ENCODE measurements at places on chromosomes 12 and 14.

DNA sequence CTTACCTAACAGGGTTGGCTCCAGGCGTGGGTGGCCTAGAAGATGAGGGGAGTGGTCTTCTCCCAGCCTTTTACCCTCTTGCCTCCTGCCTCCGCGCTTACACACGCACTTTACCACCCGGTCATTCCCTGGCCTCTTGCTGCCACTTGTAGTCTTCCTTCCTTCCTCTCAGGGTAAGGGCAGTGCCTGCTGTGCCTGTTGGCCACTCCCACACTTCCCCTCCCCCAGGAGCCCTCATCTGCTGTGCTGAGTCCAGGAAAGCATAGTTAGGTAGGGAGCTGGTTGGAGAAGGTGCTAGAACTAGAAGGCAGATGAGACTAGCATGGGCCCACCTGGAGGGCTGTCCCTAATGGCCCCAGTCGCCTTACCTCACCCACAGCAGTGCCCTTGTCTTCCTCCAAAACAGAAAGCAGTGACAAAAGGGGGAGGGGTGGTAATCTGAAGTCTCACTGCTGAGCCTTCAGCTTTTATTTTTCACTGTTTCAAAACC, 54.3 kb upstream of the SRSF5 start:
- peak; percentile 43 for DNase-seq

GRCh38 chr12:79057540-79057939, 193.0 kb downstream of the SYT1 start:
- DNase-seq, result no peak

DNA sequence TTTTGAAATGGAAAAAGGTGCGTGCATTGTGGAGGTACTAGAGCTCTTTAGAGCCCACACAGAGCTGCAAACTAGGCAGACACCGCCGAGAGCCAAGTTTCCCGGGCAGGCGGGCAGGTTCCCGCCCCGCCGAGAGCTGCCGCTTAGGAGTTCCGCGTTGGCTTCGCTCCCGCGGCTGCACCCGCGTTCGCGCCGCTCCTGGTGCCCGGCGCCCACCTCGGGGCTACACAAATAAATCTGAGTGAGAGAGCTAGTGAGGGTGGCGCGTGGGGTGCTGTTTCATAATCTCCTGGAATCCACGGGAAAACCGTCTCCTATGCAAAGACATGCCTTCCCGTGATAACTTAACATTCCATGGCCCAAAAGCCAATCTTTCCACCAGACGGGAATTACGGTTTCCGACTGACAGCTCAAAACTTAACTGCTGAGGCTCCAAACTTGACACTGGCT, 645 bp downstream of the KITLG start:
- DNase-seq, result peak; percentile 49

DNA sequence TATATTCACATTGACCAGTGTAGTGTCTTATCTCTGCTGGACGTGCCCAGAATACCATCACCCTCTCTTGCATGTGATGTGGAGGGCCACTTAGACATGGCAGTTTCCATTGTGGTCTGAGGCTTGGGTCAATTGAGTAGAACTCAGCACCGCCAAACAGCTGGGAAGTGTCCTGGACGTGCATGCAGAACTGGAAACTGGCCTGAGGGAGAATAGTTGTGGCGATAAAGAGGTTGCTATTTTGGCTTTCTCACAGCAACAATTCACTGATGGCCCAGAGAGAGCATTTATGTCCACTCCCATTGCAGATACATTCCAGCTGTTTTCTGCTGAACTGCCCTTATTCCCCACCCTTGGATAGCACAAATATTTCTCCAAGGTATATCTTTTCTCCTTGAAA, 210.1 kb upstream of the DAAM1 start:
- DNase-seq, result no peak

- DNase-seq, result no peak
Observed at GRCh38 chr12:89950421-89950820, 241.8 kb upstream of the ATP2B1 start.

DNA sequence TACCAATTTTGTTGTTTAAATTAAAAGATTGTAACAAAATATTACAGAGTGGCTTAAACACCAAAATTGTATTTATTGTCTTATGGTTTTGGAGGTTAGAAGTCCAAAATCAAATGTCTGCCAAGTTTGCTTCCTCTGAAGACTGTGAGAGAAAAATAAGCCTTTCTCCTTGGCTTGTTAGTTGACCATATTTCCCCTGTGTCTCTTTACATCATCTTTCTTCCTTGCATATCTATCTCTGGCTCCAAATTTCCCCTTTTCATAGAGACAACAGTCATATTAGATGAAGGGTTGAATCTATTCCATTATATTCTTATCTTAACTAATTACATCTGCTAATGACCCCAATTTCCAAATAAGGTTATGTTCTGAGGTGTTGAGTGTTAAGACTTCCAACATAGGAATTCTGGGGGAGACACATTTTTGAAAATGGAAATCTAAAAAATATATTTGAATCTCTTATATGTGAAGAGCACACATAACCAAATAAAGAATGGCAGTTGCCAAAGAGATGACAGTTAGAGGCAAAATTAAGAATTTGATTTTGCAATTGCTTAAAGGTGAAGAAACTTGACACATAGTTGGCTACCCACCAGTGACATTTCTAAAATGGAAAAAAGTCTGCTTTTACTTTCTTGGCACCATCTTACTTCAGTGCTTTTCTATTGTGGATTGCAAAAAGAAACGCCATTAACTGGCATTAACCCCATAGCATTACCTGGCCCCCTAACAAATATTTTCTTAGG, 407.2 kb downstream of the FSCB start:
- no peak for DNase-seq

DNA sequence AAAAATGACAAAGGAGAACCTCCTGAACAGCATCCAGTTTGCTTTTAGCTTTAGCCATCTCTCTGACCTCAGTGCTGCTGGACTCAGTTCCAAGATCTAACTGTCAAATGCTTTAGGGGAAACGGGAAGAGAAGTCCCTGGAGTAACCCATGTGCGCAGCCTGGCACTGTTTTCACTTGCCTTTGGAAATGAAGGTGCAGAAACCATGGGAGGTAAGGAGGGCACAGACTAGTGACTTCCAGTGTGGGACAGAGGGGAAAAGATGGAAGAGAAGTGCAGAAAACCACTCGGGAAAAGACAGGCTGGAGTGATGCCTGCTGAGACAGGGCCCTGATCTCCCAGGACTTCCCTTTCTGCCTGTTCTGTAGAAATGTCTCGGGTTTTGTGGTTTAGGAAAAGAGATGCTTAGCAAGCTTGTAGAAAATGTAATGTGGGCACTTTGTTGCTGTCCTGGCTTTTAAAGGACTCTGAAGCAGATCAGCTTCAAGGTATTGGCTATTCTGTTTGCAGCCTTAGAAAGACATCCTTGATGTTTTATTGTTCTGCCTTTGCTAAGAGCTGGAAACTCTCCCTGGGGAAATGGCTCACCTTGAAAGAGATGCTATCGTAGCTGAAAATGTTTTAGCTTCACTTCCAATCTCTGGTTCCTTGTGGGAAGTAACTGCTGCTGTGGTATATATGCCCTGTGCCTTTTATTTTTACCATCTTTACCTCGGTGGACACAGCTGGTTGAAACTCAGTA, 124.6 kb upstream of the HIF1A start:
- no peak for DNase-seq

DNA sequence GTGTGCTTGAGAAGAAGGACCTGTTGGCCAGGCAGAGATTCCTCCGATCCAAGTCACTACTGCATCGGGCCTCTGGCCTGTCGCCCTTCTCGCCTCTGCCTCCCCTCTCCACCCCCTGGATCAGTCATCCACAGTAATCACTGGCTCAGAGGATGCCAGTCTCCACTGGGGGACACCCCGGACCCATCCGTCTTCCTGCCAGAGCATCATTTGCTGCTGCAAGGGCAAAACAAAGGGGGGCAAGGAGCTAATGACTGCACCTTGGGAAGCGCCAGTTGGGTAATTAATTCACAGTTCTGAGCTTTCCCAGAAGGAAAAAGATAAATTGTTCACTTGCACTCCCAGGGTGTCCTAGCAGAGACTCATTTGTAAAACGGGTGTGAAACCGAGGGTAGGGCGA, 215.4 kb downstream of the GLT1D1 start:
- no peak for DNase-seq

DNA sequence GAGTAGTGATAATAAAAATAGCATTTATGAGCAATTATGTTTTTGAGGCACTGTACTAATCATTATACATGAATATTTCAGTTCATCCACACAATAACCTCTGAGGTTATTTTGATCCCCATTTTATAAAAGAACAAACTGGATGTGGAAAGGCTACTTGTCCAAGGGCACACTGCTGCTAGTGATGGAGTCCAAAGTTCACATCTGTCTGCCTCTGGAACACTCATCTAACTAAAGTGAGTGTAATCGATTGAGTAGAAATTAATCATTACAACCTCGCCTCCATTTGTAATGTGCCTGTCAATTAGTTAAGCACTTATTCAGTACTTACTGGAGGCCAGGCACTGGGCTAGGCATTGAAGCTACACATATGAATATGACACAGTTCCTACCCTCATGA, 55.4 kb downstream of the TMEM260 start:
- DNase-seq, result no peak

- DNase-seq, result no peak
Observed at GRCh38 chr14:78075555-78076277, 94.5 kb upstream of the NRXN3 start.

- DNase-seq, result no peak
Observed at GRCh38 chr12:132954471-132955048, 1.5 kb downstream of the ZNF605 start.

GRCh38 chr12:34016361-34016760, 5.9 kb upstream of the ALG10 start:
- no peak for DNase-seq

GRCh38 chr12:67042697-67043131, 226.4 kb upstream of the CAND1 start:
- DNase-seq, result peak; percentile 41

DNA sequence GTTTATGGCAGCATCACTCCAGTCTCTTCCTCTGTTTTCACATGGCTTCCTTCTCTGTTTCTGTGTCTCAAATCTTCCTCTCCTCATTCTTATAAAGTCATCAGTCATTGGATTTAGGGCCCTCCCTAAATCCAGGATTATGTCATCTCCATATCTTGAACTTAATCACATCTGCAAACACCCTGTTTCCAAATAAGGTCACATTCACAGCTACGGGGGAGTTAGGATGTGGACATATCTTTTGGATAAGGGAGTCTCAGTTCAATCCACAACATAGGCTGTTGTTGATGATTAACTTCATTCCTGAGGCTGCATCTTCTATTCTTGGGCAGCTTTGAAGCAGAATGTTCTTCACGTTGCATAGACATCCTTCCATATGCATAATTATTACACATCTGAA, 40.3 kb upstream of the NTF3 start:
- no peak for DNase-seq

GRCh38 chr14:85074955-85075354, 455.0 kb upstream of the FLRT2 start:
- no peak for DNase-seq

DNA sequence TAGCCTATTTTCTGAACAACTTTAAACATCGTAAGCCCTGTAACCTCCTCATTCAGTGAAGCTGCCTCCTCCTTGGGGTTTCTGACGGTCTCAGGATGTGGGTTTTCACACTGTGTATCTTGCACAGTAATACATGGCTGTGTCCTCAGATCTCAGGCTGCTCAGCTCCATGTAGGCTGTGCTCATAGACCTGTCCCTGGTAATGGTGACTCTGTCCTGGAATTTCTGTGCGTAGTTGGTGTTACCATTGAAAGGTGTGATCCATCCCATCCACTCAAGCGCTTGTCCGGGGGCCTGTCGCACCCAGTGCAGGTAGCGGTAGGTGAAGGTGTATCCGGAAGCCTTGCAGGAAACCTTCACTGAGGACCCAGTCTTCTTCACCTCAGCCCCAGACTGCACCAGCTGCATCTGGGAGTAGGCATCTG, 980.5 kb downstream of the TMEM121 start:
- no peak for DNase-seq

- peak; percentile 43 for DNase-seq
Observed at GRCh38 chr14:74302152-74302628, 544 bp downstream of the ABCD4 start.

- DNase-seq, result no peak
Observed at GRCh38 chr14:30211326-30211725, 283.7 kb upstream of the PRKD1 start.

DNA sequence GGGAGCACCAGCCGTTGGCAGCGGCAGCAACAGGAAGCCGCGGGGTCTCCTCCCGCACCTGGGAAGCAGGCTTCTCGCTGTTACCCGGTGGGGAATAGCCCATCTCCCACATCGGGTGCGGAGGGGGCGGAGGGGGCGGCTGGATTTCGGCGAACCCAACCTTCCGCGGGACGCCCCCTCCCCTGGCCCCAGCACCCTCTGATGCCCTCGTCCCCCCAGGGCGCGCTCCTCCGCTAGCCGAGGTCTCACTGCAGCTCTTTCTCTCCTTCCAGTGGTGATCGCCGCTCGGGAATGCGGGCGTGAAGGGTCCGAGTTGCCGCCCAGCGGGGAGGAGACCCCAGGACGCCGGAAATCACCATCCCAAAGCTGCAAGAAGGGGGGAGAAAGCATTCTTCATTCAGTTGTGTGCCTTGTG, 303 bp downstream of the SAMD4A start:
- DNase-seq, result peak; percentile 69

DNA sequence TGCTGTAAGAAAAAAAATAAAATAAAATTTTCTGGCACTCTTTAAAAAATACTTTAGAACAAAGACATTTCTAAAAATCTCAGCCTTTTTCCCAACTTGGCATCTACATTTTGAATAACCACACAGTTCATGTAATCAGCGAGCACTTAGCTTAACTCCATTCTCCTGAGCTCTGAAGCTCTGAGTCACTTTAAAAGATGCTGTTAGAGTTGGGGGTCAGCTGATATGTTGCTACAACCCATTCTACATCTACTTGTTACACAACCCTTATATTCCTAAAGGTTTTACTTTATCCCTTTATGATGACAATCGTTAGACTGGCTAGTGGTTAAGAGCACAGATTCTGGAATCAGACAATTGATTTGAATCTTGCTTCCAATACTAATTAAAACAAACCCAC, 48.3 kb downstream of the SLC41A2 start:
- no peak for DNase-seq

DNA sequence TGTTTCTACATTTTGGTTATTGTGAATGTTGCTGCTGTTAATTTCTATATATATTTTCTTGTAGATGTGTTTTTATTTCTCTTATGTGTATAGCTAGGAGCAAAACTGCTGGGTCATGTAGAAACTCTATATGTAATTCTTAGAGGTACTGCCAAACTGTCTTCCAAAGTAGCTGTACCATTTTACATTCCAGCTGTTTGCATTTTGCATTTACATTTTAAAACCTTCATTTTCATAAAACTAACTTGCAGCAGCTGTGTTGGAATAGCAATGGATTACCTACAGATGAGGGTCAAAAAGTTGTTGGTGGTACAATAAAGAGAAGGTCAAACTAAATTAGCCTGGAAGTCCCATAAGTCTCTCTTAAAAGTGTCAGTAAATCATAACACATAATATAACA, 1109.7 kb downstream of the FLRT2 start:
- no peak for DNase-seq

- no peak for DNase-seq
Observed at GRCh38 chr14:58131386-58131785, 20.6 kb downstream of the ARMH4 start.

DNA sequence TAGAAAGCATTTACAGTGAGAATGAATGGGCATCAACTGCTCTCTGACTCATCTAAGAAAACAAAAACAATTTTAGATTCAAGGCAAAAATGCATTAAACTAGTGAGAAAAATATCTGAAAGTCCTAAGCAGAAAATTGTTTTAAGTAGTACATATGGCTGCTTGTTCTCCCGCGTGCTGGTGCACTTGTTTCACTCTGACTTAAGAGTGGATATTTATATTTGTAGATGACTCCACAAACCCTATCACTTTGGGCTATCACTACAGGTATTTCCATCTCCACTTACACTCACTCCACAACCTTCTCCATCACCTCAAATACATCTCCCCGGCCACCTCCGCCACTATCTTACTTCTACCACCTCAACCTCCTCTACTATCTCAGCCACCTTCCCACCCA, 253.9 kb upstream of the EGLN3 start:
- DNase-seq, result no peak
